ENCODE measurements at places on chromosomes 1 and 21.

- peak; percentile 76 for DNase-seq
Measured at GRCh38 chr1:112358798-112359408, 37.1 kb upstream of the CTTNBP2NL start.

DNA sequence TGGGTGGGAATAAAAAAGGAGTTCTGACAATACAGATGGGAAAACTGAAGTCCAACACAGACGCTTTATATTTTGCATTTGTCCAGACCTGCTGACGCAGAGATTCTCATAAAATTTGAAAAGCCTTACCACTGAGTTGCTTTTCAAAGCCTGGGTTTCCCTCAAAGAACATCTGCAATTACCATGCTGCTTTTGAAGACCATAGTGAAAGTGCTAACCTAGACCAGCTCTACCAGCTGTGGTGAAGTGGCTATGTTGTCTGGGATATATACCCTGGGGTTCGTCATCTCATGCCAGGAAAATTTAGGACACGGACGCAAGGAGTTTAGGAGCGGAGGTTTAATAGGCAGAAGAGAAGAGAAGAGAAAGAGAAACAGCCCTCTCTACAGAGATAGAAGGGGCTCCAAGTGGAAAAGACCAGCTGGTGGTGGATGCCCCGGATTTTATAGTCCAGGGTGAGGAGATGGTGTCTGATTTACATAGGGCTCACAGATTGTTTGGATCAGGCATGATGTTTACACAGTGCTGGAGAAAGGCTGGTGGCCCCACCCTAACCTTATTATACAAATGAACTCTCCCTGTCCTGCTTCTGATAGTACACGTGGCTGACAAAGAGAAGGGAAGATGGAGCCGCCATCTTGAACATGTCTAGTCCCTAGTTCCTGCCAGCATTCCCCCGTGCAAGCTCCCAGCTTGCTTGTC is 73.8 kb downstream of the AK4 start:
- DNase-seq: no peak

DNA sequence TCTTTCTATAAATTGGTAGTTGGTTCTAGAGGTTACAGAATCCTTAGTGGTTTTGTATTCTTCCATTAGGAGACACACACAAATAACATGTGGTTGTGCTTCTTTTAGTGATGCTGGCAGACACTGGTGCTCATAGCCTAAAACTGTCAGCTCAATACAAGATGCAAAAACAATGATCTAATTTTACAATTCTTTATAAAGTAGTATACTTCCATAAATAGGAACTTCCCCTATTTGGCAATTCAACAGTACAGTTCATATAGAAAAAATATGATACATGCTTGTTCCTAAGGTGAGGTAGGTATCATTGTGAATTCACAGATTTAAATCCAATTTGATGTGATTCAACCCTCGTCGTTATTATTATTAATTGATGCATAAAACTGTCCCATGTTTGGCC is 20.8 kb upstream of the CCDC17 start:
- DNase-seq: no peak

- DNase-seq: no peak
Measured at GRCh38 chr1:160066829-160067745, 2.9 kb downstream of the KCNJ10 start.

- no peak for DNase-seq
Measured at GRCh38 chr1:162193815-162194214, 124.3 kb downstream of the NOS1AP start.

GRCh38 chr1:63790989-63791388 is 17.2 kb downstream of the ROR1 start:
- DNase-seq: no peak

DNA sequence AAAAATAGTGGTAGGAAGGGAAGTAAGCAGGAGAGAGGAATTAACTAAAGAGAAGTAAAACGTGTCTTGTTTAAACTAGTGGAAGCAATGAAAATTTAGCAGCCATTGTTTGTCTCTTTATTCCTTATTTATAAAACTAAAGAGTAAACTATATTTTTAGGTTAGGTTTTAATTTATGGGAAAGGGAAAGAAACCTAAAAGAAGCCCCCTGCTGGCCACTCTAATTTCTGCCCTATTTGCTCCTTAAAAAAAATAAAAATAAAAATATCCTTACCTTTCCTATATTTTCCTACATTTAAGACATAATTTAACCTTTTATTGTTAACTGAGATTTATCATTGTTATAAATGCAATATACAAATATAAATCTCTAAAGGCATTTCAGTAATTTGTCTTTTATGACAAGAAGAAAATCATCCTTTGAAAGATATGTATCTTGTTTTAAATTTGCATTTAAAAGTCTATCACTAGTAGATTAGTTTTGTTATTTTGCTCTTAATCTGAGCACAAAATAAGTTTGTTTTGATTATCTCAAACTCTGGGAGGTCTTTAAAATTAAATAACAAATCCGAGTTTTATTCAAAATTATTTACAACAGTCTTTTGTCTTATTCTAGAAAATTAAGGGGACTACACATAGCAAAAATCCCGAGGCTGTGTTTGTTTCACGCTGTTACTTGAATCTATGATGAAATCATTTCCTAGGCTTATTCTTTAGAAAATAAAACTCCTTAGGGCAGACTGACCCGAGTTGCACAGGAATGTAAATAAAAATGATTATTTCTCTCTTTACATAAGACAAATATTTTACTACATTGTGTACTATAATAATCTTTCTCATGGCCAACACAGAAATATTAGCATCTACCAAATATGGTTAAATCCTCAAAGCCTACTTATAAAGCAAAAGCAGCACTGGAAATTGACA is 201.7 kb downstream of the NRIP1 start:
- no peak for DNase-seq

DNA sequence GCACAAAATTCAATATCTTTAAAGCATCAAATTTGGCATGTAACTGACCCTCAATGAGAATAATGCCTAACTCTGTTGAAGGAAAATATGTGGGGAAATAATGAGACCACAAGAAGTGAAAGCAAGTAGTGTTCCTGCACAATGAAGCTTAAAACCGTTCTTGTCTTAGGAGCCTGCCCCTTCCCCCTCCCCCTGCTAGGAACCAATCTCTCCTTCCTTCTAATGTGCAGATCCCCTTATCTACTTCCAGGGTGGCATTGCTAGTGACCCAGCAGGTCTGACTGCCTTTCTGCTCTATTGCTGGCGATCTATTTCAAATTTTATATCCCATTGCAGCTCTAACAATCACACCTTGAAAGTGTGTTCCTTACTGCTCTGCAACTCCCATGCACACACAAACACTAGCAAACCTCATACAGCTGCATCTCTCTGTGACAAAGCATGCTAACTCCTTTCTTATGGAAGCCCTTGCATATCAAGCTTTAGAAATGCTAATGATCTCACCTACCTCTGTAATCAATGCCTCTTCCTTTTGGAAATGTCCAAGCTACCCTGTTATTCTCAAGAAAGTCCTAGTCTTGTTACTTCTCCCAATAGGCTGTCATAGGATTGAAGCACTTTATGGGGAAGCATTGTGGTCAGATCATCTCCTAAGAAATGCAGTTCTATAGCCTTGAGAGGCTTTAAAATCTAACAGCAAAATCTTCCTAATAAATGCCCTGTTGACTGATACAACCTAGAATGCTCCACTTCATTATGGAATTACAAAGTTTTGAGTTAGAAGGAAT is 26.5 kb downstream of the BCL9 start:
- no peak for DNase-seq

DNA sequence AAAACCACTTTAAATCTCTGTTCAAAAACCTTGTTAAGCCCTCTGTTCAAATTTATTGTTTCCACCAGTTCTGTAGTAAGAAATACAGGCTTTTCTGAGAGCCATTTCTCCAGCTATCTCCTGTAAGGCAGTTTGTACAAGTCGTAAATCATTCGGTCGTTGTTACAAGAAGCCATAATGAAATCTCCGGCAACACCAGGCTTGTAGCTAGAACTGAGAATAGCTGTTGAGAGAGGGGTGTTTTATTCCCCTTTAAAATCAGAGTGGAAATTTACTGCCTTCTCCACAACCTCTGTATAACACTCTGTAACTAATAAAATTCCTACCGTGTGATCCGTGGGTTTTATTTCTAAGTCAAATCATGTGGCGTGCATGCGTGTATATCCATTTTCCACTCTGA is 335.8 kb upstream of the KAZN start:
- DNase-seq: no peak

- no peak for DNase-seq
Measured at GRCh38 chr1:77990629-77991204, 11.8 kb upstream of the FUBP1 start.

DNA sequence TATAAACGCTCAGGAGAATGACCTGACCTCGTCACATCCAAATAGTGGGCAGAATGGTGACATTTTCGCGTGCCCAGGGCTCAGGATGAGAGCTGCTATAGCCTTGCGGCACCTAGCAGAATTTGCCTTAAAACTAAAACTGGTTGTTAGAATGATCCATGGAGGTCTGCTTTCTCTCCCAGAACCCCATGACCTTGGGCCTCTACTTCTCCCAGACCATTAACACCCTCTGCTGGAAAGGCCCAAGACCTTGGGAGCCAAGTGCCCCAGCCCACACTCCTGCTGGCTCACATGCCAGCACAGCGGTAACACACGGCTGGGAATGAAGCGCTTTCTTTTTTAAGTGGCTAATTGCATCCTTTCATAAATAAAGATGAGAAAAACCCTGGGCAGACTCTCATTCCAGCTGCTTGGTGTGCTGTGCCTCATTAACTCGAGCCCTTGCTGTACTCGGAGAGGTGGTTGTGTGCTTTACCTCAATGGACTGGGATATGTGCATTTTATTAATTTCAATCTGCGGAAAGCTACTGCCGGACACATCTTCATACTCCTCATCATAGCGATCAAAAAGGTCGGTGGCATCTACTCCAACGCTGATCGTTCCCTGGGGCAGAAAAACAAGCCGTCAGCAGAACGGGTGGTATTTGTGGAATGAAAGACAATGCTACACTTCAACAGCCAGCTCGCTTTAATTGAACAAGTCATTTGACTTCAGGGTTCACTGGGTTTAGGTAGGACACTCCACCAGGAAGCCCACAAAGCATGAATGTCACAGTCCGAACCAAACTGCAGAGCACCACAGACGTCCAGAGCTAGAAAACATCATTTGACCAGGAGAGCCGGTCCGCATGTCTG is 29.0 kb downstream of the THAP3 start:
- no peak for DNase-seq

- DNase-seq: no peak
Measured at GRCh38 chr1:205811660-205812059, 1.3 kb downstream of the SLC41A1 start.

GRCh38 chr1:232905331-232906034 is 44.9 kb upstream of the NTPCR start:
- DNase-seq: peak; percentile 16

- DNase-seq: peak; percentile 31
Measured at GRCh38 chr1:54542962-54543539, 5.0 kb upstream of the ACOT11 start.

DNA sequence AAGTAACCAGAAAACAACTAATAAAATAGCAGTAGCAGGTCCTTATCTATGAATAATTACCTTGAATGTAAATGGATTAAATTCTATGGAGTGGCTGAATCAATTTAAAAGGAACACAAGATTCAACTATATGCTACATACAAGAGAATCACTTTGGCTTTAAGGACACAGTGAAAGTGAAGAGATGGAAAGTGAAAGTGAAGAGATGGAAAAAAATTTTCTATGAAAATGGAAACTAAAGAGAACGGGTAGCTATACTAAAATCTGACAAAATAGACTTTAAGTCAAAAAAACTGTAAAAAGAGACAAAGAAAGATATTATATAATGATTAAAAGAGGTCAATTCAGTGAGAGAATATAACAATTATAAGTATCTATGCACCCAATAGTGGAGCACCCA is 54.7 kb downstream of the C1orf185 start:
- DNase-seq: no peak

DNA sequence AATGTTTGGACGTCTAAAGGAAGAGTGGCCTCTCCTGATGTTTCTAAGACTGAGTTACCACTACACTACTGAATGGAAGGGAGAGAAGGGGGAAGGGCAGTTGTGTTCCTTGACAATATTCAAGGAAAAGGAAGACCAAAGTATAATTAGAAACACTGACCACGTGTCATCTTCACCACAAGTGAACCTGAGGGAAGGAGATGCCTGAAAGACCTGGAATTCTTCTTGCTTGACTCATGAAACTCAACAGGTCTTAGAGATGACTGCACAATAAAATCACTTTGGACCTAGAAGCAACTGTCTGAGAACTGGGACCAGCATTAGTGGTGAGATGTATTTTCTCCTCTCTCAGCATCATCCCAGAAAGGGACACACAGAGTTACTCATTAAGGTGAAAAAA is 56.7 kb downstream of the PTPN14 start:
- DNase-seq: peak; percentile 43

- no peak for DNase-seq
Measured at GRCh38 chr1:218811497-218811896, 362.2 kb upstream of the LYPLAL1 start.

DNA sequence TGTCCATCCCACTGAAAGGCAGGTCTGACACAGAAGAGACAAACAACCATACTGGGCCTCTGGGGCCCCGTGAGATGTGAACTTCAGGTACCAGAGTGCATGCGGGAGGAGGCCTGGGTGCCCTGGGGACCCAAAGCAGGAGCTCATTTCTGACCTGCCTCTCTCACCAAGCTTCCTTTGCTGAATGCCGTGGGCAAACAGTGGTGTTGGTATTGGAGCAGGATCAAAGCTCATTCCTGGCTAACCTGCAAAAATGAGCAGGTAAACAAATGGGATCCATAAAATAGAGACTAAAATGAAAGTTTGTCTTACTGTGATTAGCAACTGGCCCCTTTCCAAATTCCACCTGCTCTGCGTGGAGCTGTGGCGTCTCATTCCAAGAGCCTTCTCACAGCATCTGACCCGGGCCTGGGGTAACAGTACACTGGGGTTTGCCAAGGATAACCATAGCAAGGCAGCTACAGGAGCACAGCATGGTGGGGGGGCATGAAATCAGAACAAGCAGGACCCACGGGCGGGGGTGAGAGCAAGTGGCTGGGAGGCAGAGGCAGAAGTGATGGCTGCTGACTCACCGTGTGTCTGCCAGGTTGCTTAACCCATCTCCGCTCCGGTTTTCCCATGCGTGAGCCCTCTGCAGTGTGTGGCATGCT is 103.6 kb downstream of the KIF26B start:
- no peak for DNase-seq

DNA sequence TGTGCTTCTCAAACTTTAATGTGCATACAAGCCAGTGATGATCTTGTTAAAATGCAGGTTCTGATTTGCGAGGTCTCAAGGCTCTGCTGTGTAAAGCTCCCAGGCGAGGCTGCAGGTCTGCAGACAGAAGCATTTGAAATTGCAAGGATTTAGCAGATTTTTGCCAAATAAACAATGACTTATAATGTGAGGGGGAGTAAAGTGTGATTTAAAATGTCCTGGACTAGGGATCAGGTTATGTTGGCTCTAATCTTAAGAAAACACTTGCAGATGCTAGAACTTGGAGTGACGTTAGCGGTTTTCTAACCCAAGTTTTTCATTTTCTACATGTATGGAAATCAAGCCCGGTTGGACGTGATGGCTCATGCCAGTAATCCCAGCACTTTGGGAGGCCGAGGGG is 16.2 kb upstream of the ACTN2 start:
- DNase-seq: no peak
